ENCODE measurements at places on chromosomes 2 and 18. TPM values are rescaled to one million over a fixed set of nuclear protein-coding genes. Genes with fewer than 3 reads are reported as not detected.

C1GALT1C1L gene
- polyA plus RNA-seq, result 2.8 TPM

KIAA2012 gene
- polyA plus RNA-seq, result 0.19 TPM

FAHD2A gene
- 54.2 TPM for polyA plus RNA-seq

UGT1A3 gene
- 0.14 TPM for polyA plus RNA-seq

ARPC2 gene
- 237 TPM for polyA plus RNA-seq

LBX2 gene
- 3.9 TPM for polyA plus RNA-seq

EIF5B gene
- 65.0 TPM for polyA plus RNA-seq

RAB31 gene
- polyA plus RNA-seq, result 25.7 TPM

CHN1 gene
- polyA plus RNA-seq, result 19.9 TPM

CCDC195 gene
- not detected for polyA plus RNA-seq

TMEM247 gene
- polyA plus RNA-seq, result not detected

TMEM200C gene
- polyA plus RNA-seq, result 2.3 TPM

SRD5A2 gene
- polyA plus RNA-seq, result 0.06 TPM

GKN1 gene
- polyA plus RNA-seq, result not detected

C2orf66 gene
- 0.84 TPM for polyA plus RNA-seq

SERPINB13 gene
- not detected for polyA plus RNA-seq

SERPINB12 gene
- polyA plus RNA-seq, result not detected

ABCB11 gene
- polyA plus RNA-seq, result not detected

CHMP3 gene
- 146 TPM for polyA plus RNA-seq
